Inflammatory macrophage (primary cell): ENCODE measurements at places on chromosomes 16 and 17.

- DNase-seq: no peak
Measured at GRCh38 chr16:30028438-30029076, 2.5 kb downstream of the TLCD3B start.

DNA sequence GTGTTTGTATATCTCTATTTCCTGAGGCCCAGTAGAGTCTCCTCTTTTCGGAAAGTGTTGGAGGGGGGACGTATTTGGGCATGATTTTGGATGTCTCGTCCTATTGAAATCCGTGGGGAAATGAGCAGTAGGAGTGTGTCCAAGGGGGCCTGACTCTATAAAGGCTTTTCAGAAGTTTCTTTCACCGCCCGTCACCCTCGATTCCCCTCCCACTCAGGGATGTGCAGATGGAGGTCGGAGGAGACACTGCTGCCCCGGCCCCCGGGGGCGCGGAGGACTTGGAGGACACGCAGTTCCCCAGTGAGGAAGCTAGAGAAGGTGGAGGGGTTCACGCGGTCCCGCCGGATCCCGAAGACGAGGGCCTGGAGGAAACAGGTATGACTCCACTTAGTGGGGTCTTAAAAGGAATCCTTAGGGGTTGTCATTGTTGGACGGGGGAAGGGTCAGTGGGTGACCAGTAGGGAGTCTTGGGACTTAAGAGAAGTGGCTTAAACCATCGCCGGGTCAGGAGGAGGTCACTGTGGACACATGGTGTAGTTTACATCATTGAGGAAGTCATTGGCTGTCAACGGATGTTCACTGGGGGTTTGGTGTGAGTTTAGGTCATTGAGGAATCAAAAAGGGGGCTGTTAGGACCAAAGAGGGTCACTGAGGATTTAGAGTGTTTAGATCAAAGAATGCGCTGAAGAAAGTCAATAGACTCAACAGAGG, 424 bp downstream of the MON1B start:
- DNase-seq: peak; percentile 88

GRCh38 chr17:65772989-65773388, 211.5 kb upstream of the AXIN2 start:
- no peak for DNase-seq

DNA sequence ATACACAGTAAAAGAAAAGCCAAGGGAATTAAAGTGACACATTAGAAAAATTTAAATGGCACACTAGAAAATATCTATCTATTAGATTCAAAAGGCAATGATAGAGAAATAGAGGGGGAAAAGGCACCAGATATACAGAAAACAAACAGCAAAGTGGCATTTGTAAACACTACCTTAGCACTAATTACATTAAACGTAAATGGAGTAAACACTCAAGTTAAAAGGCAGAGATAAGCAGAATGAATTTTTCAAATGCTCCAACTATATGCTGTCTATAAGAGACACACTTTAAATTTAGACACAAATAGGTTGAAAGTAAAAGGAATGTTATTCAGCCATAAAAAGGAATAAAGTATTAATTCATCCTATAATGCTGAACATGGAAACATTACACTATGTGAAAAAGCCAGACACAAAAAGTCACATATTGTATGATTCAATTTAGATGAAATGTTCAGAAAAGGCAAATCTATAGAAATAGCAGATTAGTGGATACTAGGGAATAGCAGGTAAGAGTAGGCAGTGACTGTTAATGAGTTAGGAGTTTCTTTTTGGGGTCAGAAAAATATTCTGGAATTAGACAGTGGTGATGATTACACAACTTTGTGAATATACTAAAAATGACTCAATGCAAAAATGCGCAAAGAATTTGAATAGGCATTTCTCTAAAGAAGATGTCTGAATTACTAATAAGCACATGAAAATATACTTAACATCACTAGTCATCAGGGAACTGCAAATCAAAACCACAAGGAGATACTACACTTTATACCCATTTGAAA, 92.4 kb downstream of the BRIP1 start:
- no peak for DNase-seq

DNA sequence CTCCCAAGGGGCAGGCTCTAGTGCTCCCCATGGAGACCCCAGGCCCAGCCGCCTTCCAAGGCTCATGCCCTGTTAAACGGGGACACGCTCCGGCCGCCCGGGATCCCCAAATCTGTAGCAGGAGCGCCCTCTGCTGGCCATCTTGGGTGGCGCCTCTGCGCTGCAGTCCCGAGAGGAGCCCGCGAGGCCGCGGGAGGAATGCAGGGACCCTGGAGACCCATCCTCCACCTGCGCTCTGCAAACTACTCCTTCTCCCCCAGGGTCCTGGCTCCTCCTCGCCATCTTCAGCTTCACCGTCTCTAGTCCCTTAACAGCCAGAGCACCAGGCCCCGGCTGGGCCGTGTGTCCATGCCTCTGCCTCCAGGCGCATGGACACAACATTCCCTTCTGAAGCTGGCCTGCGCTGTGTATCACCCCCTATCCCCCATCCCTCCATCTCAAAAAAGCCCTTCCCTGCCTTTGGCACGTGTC, 23.6 kb upstream of the KRT17 start:
- peak; percentile 80 for DNase-seq

- DNase-seq: no peak
Measured at GRCh38 chr17:45121055-45121454, 11.3 kb downstream of the PLCD3 start.

DNA sequence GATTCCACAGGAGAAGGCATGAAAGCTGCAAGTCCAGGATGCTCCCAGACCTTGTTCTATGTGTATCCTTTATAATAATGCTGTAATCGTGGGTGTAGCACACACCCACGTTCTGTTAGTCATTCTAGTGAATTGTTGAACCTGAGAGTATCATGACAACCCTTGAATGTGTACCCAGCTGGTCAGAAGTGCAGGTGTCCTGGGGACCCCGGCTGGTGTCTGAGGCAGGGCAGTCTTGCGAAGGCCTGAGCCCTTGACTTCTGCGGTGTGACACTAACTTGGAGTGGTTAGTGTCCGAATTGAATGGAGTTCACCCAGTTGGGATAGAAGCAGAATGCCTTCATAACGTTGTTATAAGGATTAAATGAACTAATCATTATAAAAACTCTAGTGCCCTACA, 218.0 kb upstream of the TNRC6C start:
- no peak for DNase-seq

DNA sequence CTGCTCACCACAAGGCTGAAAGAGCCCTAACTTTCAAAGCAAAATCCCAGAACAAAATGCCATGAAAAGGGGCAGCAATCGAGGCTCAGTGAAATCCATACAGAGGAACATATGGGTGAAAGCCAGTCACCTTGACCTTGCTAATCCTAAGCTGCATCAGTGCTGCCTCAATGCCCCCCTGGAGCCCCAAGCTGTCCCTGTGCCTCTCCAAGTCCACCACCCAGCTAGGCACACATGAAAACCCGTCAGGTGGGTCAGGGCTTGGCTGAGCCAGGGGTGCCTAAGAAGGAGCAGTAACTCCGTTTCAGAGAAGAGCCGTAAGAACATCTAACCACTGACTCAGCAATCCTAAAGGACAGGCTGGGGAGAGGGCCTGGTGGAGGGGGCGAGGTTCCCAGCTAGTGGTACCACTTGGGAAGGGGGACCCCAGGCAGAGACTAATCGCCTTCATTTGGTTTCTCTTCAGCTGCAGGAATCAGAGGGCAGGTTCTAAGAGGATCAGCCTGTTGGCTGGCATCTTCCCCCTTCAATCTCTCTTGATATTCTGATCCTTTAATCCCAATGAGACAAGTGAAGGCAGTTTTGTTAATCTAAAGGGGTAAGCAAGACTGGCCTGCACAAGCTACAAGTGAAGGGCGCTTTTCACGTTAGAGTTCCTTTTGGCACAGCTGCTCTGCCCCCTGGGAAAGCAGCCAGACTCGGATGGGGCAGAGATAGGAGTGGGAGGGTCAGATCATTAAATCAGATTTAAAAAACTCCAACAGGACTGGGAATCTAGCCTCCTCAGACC, 7.6 kb downstream of the PITPNA start:
- DNase-seq: no peak

- DNase-seq: no peak
Measured at GRCh38 chr17:60909405-60909804, 231.8 kb downstream of the BCAS3 start.

DNA sequence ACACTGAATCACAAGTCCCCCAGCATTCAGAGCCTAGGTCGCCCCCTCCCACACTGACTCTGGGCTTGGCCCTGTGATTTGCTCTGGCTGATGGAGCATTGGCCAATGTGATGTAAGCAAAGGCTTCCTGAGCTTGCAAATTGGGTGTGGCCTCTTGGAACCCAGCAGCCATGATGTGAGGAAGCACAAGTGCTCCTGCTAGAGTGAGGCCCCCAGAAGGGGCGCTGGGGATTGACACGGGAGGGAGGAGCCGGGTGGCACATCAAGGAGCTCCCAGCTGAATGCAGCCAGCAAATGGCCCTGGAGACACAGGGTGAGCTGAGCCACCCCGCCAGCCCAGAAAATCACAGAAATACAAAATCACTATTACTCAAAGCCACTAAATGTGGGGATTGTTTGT, 308.5 kb downstream of the C16orf95 start:
- no peak for DNase-seq

- no peak for DNase-seq
Measured at GRCh38 chr17:62206550-62206949, 141.5 kb upstream of the MED13 start.

DNA sequence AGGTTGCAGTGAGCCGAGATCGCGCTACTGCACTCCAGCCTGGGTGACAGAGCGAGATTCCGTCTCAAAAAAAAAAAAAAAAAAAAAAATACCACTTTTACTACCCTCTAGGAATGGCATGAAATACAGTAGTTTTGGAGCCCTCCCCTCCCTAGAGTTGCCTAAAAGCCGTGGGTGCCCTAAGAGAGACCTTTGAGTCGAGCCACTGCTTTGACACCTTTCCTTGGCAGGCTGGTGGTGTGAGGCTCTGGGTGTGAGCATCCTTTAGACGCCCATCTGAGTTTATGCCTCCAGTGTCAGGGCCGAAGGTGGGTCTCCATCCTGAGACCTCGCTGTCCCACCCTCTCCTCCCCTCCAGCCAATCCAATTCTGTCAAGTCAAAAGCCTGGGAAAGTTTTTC, 46.2 kb downstream of the RAP1GAP2 start:
- DNase-seq: no peak

- DNase-seq: no peak
Measured at GRCh38 chr16:84979516-84979915, 31.8 kb downstream of the ZDHHC7 start.

DNA sequence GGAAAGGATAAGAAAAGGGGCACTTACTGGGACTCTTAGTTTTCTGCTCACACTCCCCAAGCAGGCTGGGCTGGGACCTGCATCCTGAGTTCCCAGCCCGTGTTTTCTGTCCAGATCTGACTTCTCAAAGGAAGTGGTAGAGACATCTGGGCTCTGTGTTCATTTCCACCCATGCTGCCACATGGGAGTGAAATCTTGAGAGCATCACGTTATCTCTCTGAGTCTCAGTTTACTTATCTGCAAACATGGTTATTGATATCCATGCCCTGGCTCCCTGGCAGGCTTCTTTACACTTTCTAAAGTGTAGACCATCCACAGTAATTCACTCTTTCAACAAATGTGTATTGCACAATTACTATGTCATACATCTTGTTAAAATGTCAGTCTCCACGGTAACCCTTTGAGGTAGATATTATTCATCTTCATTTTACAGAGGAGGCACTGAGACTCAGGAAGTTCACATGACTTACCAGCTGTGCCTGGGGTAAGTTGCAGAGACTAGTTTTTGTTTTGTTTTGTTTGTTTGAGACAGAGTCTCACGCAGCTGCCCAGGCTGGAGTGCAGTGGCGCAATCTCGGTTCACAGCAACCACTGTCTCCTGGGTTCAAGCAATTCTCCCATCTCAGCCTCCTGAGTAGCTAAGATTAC, 3.4 kb downstream of the ZNF688 start:
- peak; percentile 82 for DNase-seq

DNA sequence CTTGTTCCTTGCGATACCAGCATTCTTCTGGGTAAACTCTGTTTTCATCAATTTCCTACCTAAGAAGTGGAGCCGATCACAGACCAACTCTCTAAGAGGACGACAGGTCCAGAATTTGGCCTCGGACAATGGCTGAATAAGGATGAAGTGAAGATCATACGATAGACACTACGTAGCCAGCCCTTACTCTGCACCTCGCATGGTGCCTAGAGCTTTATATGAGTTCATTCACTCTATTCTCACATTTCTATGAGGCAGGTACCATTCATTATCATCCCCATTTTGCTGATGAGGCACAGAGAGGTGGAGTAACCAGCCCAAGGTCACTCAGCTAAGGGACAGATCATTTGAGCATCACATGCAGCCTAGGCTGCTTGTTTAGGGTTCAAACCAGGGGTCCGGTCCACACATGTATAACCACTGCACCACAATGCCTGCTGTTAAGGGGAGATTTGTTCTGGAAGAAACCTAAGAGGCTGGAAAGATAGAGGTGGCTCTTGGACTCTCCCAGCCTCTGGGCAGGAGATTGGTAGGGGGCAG, 78.6 kb downstream of the MYH11 start:
- DNase-seq: no peak

DNA sequence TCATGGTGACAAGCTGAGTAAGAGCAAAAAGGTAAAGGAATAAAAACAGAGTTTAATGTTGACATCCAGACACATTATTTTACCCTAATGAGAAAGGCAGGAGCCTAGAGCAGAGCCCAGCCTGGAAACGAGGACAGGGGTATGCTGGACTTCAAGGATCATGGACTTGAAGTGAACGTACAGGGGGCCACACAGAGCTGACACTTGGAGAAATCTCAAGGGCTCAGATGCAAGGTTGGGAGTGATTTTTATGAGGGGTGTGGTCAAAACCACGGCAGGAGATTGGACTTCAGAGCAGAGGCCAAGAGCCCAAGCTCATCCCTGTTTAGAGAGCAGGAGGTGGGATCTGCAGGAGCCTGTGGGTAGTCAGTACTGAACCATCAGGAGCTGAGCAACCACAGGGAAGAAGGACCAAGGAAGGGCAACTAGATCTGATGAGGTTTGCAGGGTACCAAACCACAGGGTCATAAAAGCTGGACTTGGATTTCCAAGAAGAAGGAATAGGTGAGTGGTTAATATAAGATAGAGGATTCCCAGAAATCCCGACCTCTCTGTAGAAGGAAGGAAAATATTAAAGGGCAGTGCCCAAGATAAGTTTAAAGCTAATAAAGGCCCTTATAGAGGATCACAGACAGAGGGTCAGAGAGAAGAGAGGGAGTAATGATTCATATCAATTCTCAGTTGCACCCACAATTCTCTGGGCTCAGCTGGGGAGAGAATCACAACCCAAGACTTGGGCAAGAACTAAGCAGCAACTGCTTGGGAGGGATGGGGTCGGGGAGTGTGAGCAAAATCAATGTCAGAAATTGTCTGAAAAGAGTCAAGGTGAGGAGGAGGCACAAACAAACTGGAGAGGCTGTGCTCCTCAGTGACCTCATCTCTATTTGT, 331.7 kb downstream of the SOX9 start:
- no peak for DNase-seq

DNA sequence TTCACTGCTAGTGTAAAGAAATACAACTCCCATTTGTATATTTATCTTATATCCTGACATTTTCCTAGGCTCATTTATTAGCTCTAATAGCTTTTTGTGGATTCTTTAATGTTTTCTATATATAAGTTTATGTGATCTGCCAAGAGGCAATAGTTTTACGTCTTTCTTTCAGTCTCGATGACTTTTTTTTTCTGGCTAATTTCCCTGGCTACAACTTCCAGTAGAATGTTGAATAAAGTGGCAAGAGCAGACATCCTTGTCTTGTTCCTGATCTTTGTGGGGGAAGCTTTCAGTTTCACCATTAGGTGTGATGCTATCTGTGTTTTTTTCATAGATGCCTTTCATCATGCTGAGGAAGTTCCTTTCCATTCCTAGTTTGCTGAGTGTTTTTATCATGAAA, 43.9 kb upstream of the ABCA3 start:
- DNase-seq: peak; percentile 4

GRCh38 chr16:667780-668518, at the start of gene RHOT2:
TSS of gene RHOT2 (plus strand) at chr16:668132. CDS start at chr16:668200, 68 bp downstream.
- DNase-seq: peak; percentile 96
